ENCODE measurements at places on chromosomes 4 and X. TPM values are rescaled to one million over a fixed set of nuclear protein-coding genes. Genes with fewer than 3 reads are reported as not detected.

- DNase-seq, result no peak
Observed at GRCh38 chr4:127188847-127189246, 443.9 kb upstream of the INTU start.

DNA sequence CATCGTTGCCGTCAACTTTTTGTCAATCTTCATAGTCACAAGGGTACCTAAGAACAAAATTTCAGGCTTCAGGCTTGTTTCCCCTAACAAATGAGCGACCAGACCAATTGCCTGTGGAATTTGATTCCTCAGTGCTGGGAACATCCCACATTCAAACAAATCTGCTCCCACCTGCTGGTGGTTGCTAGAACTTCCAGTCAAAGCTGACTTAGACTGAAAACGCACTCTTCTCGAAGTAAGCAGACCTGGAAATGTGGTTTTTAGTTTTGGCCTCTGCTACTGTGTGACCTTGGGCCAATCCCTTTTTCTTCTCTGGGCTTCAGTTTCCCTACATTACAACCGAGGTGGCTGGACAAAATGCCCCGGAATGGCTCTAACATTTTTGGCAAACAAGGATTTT, 1.8 kb upstream of the GABRQ start:
- DNase-seq, result no peak

DNA sequence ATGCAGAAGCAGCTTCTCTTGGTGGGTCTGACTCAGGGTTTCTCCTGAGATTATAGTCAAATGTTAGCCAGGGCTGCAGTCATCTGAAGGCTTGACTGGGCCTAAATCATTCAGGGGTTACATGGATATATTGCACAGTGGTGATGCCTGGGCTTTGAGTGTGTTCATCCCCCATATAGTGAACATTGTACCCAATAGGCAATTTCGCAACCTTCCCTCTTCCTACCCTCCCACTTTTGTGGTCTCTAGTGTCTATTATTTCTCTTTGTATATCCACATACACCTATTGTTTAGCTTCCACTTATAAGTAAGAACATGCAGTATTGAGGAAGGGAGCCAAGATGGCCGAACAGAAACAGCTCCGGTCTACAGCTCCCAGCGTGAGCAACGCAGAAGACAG, 90.3 kb upstream of the CAMK2D start:
- no peak for DNase-seq

The CACNA1F gene
- 0.60 TPM for total RNA-seq
